Spinal cord (tissue), 10 donors: ENCODE measurements at places on chromosomes 2 and 18. TPM values are rescaled to one million over a fixed set of nuclear protein-coding genes. Genes with fewer than 3 reads are reported as not detected.

The WDR35 gene
- 28.4 TPM for total RNA-seq

DNA sequence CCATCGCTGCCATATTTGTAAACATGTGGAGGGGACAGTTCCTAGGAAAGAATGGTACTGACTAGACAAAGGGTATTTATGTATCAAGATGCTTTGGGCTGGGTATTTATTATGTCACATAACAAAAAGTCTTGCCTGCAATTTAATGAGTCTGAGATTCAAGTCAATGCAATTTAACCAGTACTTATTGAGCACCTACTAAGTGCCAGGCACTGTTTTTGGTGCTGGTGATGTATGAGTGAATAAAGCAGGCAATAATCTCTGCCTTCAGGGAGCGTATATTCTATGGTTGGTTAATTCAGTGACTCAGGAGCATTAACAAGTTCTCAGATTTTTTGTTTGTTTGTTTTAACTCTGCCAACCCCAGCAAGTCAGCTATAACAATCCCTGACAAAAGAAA, 24.6 kb upstream of the ACVR1 start:
- no peak for DNase-seq

The HMSD gene
- 1.2 TPM for total RNA-seq

The MAP3K19 gene
- total RNA-seq: 6.9 TPM

The TAF4B gene
- 4.9 TPM for total RNA-seq

The RTN4 gene
- total RNA-seq: 199 TPM

DNA sequence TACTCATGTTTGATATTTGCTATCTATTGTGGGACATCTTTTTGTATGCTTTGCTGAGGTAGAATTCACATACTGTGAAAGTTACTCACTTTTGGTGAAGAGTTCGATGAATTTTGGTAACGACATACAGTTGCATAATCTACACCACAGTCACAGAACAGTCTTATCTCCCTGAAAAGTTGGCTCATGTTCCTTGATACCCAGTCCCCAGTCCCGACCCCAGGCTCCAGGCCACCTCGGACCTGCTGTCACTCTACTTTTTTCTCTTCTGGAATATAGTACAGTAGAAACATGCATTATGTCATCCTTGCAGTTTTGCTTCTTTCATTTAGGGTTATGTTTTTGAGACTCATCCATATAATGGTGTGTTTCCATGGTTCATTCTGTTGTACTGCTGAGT, 191.7 kb downstream of the FAM210A start:
- no peak for DNase-seq

The ZEB2 gene
- 173 TPM for total RNA-seq

The CDK15 gene
- 0.55 TPM for total RNA-seq

DNA sequence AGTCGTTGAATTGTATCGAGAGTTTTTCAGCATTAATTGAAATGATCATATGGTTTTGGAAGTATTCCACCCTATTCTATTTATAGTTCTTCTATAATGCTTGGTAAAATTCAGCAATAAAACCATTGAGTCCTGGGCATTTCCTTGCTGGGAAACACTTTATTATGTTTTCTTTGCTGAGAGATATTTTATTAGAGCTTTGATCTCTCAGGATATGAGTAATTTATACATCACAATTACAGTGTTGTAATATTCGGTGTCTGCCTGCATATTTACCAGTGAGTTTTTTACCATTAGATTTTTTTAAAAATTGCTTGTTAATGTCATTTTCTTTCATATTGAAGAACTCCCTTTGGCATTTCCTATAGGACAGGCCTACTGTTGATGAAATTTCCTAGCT, 402.7 kb upstream of the FSIP2 start:
- no peak for DNase-seq

- no peak for DNase-seq
Measured at GRCh38 chr2:105775809-105776559, 31.3 kb downstream of the NCK2 start.

The LRRC30 gene
- not detected for total RNA-seq

DNA sequence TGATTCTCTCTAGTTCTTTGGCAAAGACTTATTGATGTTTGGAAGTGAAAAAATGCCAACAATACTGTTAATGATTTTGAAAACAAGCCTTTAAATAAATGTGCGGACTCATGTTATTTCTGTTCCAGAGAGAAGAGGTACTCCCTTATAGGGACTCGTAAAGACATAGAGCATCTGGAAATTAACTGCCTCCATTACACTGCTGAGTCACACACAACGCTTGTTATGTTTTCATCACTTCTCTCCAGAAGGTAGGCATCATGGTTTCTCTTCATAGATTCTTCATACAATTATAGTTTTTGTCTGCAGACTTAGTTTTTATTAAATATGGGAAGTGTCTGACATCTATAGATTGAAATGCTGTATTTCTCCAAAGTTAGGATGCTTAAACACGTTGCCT, 302.5 kb upstream of the EPC2 start:
- no peak for DNase-seq

GRCh38 chr18:45663403-45664045, 48.2 kb downstream of the SLC14A2 start:
- no peak for DNase-seq

The FAM237A gene
- total RNA-seq: not detected

DNA sequence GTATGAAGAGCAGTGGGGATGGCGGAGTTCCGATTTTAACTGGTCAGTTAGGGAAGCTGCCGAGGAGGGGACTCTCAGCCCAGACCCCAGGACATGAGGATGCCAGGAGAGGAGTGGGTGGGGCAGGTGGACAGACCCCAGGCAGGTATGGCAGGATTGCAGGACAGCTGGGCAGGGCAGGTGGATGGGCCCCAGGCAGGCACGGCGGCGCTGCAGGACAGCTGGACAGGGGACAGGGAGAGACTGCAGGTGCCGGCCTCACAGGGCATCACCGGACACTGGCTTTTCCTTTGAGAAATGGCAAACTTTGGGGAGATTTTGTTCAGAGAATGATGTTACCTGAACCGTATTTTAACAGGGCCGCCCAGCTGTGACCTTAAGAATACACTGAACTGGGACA, 127.7 kb downstream of the SNTG2 start:
- no peak for DNase-seq

DNA sequence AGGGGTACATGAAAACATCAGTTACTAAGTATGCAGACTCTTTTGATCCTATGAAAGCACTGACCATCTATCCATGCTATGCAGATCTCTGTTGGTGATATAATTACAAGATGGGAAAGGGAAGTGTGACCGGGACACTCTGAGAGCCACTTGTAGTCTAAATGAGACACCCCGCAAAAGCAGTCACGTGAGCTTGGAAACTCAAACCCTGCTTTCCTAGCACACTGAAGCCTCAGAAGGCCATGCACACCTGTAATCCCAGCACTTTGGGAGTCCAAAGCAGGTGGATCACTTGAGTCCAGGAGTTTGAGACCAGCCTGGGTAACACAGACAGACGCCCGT, 137.5 kb downstream of the INO80D start:
- DNase-seq: no peak

DNA sequence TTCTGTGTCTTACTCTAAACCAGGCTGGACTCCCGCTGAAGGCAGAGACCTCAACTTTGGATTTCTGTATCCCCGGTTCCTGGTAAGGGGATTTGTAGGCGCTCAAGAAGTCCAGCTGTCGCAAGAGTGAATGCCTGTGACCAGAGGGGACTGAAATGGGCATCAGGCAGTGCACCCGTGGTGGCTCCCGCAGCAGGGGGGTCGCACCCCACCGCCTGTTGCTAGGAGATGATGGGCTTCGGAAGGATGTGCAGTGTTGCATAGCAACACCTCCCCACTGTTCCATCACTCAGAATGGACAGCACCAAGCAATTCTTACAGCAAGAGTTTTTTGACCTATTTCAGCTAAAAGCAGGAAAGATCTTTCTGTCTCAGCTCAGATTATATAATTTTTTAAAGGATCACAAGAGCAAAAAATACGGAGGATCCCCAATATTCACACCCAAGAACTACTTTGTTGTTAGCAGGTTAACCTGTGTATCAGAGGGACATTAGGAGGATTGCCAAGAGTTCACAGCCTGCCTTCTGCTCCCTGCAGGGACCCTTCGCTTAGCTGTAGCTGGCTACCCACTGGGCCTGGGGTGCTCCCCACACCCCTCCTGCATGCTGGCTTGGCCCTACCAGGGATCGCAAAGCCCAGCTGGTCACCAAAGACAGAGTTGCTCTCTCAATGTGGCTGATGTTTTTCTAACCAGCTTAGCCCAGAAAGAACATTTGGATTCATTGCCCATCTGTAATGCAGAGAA, 63.8 kb downstream of the SOWAHC start:
- peak; percentile 79 for DNase-seq

The ERBB4 gene
- total RNA-seq: 41.7 TPM

- no peak for DNase-seq
Measured at GRCh38 chr2:211846714-211847113, 691.9 kb downstream of the ERBB4 start.

DNA sequence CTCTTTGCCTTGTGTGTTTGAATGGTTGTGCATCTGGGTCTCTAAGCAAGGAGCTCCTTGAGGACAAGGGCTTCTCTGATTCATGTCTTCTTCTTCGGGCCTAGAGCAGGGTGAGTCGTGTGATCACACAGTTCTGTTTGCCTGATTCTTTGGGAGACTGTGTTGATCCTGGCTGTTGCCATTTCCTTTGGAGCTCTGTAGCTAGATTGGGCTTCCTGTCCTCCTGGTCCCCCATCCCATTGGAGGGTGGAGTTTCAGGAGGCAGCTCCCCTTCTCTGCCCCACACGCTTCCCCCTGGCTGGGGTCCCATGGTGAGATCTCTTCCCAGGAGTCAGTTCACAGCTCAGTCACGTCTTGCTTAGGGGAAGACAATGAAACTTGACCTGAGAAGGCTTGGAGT, 92.8 kb downstream of the TRIB2 start:
- DNase-seq: no peak

- no peak for DNase-seq
Measured at GRCh38 chr2:1448009-1448408, 34.7 kb downstream of the TPO start.

DNA sequence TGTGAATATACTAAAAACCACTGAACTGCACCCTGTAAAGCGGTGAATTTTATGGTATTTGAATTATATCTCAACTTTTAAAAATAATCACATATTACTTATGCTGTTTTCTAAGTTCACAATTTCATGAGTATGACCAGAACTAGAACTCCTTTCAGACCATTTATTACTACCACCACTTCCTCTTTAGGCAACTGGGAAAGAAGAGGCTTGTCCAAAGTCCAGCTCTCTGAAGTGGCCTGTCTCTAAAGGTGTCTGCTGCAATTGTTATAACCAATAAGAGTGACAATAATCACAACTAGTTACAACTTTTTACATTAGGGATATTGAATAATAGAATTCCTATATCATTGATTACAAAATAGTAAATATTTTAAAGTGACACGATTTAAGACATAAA, 267.9 kb upstream of the PIK3C3 start:
- DNase-seq: no peak

The SLC9A2 gene
- total RNA-seq: 1.9 TPM

GRCh38 chr2:96867756-96868554, 1.9 kb downstream of the SEMA4C start:
- DNase-seq: no peak

DNA sequence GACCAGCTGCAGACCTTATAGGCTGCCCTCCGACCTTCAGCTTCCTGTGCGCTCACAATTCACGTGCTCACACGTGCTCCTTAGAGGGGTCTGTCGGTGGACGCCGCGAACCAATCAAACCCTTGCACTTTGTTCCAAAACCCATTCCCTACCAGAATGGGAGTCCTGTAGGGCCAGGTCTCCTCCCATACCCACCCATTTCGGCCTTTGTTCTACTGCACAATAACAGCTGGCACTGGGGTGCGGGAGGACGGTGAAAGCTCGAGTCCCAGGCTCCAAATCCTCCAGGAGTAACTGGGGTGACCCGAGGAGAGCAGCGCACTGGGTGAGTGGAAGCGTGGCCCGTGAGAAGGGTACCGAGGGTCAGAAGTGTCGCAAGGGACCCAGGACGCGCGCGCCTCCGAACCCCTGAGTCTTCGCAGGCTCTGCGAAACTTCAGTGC, 13.0 kb downstream of the SIX3 start:
- no peak for DNase-seq

DNA sequence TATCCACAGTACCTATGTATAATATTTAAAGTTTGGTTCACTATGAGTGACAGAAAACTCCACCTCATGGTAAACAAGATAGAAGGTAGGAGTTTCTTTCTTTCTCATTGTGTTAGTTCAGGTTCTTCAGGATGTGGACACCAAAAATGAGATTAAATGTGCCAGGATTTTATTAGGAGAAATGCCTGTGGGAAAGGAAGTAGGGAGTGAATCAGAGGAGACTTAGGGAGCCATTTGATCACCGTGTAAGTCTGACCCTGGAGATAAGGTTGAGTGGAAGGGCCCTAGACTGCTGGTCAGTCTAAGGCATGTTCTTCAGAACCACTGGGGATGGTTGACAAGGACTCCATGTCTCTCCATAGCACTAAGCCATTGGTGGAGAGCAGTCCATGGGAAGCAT, 8.1 kb downstream of the AOX1 start:
- no peak for DNase-seq

DNA sequence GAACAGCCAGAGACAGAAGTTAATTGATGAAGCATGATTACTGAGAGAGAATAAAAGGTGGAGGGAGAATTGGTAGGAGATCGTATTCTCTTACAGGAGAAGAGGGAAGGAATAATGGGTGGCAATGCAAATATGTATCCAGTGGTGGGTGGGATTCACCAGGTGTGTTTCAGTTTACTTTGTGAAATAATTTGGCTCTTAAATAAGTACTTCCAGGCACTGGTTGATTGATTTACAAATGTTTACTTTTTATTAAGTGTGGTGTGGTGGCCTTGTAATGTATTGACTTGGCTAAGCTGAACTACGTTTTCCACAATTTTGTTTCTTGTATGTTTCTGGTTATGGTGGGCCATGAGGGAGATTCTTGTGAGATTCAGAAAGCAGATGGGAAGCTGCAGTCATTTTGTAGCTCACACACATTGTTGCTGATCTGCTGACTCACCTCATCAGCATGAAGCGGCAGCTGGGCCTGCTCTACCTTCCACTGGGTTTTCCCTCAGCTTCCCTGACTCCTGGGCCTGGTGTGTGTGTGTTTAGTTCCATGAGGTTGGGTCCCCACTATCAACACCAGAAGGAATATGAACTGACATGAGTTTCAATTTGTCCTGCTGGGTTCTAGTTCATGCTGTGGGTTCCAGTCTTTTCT, 32.6 kb downstream of the MYL12B start:
- DNase-seq: no peak

GRCh38 chr2:143728498-143728897, 599.3 kb downstream of the ARHGAP15 start:
- no peak for DNase-seq

DNA sequence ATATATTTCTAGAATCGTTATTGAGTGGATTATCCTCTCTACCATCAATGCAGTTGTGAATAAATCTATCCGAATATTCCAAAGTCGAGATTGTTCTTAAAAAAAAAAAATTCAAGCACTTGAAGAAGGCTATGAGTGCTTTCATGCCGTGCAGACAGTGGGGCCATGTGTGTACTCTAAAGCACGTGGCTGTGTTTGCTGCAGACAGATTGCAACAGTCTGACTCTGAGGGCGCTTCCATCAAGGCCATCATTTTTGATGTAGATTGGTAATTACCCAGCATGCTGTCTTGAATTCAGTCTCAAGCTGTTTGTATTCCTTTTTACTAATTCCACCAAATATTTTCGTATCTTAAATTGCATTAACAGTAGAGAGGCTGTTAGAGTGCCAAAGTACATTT, 325.9 kb upstream of the LINC00305 start:
- no peak for DNase-seq
